ENCODE measurements at places on chromosomes 3 and 15.

DNA sequence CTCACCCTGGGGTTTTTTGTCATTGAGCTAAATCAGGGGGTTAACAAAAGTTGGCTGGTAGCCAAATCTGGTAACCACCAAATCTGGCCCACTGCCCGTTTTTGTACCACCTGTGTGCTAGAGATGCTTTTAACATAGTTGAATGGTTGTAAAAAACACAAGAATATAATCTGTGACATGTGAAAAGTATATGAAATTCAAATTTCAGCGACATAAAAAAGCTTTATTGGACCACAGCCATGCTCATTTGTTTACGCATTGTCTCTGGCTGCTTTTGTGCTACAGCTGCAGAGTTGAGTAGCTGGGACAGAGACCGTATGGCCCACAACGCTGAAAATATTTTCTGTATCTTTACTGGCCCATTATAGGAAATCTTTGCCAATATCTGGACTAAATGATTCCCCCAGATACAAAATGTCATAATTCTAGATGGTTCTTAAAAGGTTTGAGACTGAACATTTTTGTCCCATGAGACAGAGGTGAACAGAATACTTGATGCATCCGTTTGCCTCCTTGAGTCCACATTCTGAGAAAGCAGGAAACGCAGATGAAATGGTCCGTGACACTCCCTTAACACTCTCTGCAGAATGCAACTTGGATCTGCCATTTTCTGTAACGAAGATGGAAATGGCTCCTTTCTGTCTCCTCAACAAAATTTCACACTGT lies 120.9 kb upstream of the PDZRN3 start:
- no peak for DNase-seq

DNA sequence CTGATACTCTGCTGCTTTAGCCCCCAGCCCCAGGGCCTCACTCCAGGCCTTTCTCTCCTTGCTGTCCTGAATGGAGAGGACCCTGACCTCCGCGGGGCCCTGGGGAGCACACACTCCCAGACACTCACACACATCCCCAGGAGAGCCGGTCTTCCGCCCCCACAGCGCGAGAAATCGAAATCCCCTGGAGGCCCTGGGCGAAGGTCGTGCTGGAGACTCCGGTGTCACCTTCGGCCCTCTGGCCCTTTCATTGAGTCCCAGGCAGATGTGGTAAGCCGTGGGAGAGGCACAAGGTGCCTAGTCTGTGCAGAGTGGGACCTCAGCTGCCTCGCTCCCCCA lies 848 bp upstream of the GOLGA8B start:
- DNase-seq: no peak

GRCh38 chr3:81274671-81275070 lies 486.8 kb downstream of the GBE1 start:
- no peak for DNase-seq

DNA sequence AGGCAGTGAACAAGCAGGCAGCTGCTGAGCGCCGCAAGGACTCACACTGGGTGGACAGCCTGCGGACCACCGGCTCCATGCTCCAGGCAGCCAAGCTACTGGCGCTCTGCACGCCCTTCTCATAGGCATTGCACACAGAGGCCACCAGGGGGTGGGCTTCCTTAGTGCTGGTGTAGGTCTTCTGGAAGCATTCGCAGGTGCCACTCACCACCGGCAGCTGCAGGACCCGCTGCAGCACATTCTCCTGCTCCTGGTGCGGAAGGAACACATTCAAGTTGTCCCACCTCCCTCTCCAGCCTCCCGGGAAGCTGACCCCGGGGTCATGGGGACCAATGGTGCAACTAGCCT lies 6.0 kb downstream of the PLIN1 start:
- DNase-seq: no peak

DNA sequence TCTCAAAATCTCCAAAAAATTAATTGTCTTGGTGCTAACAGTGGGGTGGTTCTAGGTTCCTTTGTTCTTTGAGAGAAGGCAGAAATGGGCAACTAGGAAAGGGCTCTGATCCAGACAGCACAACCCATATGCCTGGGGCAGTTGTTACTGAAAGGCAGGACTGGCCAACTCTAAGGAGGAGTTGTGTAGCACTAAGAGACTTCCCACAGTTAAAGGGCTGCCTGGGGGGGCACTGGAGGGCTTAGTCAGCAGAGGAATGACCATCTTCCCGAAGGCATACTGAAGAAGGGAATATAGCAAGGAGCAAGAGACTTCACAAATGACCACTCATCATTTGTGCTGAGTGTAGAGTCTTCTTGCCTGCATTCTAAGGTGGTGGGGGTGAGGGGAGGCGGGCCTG lies 15.8 kb downstream of the ILDR1 start:
- no peak for DNase-seq

DNA sequence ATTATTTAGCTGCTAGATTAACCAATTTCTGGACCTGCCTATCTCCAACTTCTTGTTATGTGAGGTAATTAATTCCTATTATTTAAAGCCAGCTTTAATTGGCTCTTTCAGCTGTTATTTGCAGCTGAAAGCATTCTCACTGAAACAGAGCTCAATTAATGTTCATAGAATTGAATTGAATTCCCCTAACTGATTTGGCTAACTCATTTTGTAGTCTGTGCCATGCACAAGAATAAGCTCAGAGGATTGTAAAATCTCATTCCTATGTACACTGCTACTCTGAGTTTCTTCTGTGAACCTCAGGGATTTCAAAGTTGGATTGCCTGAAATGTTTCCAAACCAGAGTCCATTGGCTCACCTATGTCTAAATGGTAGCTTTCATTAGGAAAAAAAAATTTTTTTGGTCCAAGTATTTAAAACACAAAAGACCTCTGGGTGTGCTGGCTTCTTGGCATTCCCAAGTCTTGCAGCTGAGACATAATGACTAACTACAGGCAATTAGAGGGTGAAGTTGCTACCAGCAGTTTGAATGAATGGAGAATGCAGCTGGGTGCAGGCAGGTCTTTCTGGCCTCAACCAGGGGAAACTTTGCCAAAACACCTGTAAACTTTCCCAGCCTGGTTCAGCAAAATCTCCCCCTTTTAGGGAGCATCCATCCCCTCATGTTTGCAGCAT lies 134.3 kb downstream of the EDEM1 start:
- no peak for DNase-seq
